Hematopoietic multipotent progenitor cell (in vitro differentiated cells): ENCODE measurements at places on chromosomes 13 and 19.

DNA sequence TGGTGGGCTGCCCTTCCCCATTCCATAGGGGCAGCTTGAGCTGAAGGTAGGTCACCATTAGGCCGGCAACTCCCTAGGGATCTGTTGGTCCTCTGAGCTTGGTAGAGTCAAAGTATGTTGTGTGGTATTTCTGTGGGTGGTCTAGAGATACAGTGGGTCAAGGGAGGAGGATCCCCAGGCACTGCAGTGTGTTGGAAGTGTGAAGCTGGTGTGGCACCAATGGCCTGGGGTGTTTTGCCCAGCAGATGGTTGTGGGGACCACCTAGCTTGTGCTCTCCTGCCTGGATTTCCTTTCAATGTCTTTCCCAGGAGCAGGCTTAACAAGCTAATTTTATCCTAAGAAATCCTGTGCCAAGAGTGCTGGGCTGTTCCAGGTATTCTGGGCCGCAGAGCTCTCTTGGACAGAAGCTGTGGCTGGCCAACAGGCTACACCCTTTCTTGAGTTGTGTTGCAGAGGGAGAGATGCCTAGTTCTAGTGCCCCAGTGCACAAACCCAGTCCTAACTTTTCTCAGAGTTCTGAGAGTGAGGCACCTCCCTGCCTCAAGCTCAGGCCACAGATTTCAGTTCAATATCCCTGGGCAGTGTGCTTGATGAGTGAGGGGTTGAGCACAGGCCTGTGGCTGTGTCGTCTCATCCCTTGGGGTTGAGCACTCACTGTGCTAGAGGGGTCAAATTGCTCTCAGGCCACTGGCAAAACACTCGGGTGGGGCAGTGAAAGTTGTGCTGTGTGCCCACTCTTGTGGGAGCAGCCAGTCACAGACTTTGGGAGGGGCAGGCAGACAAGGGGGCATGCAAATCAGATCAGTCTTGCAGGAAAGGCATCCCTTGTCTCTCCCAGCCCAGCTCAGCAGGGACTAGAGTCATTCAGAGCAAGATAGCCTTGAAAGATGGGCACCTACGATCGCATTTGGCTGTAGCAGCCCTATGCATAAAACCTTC lies 1806.1 kb upstream of the MIR17HG start:
- no peak for DNase-seq

DNA sequence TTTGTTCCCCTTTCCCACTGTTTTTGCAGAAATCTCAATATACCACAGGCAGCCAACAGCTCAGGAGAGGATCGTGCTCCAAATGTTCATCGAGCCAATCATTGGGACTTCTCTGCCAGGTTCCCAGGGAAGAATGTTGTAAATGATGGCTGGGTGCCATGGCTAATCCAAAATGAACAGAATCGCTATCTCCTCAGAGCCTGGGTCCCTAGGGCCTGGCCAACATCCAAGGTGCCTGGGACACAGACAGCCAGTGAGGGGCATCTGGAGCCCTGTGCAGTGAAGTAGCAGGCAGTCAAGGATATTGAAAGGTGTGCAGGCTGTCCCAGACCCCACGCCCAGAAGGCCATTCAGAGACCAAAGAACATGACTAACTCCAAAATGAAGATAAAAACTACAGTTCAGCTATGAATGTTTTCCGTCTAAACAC lies 37.8 kb downstream of the BRD4 start:
- DNase-seq: no peak

DNA sequence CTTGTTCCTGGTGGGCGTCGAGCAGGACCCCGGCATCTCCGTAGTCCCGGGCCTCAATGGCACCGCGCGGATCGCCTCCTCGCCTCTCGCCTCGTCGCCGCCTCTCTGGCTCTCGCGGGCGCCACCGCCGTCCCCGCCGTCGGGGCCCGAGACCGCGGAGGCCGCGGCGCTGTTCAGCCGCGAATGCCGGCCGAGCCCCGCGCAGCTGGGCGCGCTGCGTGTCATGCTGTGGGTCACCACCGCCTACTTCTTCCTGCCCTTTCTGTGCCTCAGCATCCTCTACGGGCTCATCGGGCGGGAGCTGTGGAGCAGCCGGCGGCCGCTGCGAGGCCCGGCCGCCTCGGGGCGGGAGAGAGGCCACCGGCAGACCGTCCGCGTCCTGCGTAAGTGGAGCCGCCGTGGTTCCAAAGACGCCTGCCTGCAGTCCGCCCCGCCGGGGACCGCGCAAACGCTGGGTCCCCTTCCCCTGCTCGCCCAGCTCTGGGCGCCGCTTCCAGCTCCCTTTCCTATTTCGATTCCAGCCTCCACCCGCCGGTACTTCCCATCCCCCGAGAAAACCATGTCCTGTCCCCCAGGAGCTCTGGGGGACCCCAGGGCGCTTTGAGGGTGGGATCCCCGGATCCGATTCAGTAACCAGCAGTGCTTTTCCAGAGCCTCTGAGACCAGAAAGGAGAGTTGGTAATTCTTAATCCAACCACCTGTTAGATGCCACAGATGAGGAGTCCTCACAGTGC lies 885 bp downstream of the MLNR start:
- no peak for DNase-seq

GRCh38 chr13:76213423-76213904 lies 577.3 kb downstream of the LMO7 start:
- DNase-seq: no peak

DNA sequence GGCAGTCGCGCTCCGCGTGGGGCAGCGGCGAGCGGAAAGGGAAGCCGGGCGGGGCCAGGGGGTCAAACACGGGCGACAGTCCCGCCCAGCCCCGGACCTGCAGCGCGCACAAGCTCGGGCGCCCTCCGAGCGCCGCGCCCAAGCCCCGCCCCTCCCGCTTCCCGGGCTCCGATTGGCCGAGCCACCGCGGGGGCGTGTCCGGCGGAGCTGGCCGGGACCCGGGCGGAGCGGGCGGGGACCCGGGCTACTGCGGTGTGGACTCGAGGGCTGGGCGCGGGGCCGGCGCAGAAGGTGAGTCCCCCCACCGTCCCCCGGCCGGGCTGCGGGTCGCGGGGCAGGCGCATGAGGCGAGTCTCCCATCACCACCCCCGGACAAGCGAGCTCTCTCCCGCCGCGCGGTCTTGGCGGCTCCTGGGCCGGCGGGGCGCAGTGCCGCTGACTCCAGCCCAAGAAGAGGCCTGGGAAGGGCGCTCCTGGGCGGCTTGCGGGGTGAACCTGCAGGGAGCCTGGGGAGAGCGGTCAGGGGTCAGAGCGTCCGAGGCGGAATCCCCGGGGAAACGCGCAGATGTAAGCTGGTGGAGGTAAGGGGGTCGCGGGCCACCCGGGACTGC lies at the start of gene PLEKHF1:
TSS of gene PLEKHF1 (plus strand) at position 247 of the 611 bp plus-strand sequence. CDS start 8,379 bp downstream, outside the sequence.
- peak; percentile 75 for DNase-seq

DNA sequence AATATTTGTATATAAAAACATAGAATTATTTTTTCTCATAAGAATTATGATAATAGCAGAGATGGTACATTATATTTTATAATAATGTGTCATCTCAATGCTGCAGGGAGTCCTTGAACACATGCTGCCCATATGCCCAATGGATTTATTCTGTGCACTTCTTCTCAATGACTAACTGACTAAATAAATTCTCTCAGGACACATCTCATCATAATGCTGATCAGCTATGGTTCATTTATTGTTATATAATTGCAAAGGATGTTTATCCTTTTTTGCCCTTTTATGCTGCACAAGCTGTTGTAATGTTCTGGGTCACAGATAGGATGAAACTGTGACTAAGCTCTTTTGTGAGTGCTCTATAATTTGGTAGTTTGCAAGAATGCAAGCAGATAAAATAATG lies 1273.3 kb upstream of the ATXN8OS start:
- DNase-seq: no peak

GRCh38 chr19:13637664-13638063 lies 126.7 kb upstream of the MRI1 start:
- no peak for DNase-seq

DNA sequence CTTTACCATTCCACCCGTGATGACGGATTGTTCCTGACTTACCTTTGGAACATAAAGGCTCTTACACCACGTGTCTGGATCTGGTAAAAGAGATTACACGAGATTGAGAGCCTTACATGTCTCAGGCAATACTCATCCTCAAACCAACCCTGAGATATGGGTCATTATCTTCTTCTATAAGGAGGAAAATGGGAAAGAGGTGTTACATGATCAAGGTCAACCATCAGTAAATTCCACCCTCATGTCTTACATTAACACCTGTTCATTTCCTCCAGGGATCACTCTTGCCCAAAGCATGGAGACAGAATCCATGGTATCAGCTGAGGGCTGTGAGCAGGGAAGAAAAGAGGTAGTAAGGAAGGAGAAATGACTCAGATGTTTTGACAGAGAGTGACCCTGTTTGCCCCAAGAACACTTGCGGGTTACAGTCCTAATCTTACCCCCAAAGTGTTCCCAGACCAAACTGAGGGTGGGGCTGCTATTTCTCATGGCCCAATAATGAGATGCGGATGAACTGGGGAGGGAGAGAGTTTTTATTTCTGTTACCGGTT lies 19.6 kb downstream of the LILRB4 start:
- no peak for DNase-seq

- no peak for DNase-seq
Observed at GRCh38 chr19:35767288-35768081, 7.9 kb upstream of the ARHGAP33 start.

- DNase-seq: peak; percentile 87
Observed at GRCh38 chr19:4803736-4804695, 12.5 kb downstream of the FEM1A start.

- no peak for DNase-seq
Observed at GRCh38 chr13:21333186-21333585, 125.9 kb downstream of the ZDHHC20 start.

DNA sequence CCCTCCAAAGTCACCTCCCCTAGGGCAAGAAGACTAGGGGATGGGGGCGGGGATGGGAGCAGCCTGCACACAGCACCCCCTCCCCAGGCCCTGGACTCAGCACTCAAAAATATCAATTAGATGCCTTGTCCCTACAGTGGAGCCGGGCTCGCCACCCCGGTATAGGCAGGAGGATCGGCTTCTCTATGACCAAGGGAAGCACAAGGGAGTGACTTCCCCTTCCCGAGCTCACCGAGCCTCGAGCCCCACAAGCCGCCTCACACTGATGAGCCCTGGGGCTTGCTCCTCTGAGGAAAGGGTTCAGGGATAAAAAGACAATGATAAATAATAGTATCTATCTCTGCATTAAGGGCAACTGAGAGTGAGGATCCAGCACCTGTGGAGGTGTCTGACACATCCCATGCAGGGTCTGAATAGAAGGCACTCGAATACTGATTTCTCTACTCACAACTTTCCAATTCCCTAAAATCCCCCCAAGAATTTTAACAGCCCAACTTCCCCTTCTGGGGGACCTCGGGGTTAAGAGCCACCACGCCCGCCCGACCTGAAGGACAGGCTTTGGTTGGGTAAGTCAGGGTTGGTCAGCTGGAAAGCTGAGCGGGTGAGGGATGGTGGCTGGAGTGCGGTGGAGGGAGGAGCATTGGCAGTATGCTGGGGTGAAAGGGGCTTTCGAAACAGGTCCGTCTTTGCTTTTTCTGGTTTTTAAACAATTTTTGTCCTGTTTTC lies 51.3 kb downstream of the STK24 start:
- no peak for DNase-seq

GRCh38 chr13:39965309-39965708 lies 309.8 kb downstream of the COG6 start:
- DNase-seq: no peak

- DNase-seq: no peak
Observed at GRCh38 chr19:16874250-16874977, 14.4 kb upstream of the F2RL3 start.

- no peak for DNase-seq
Observed at GRCh38 chr19:6464070-6464873, at the start of gene CRB3. CRB3 (plus strand) TSS chr19:6464271; CDS start chr19:6464702, 431 bp downstream.

- no peak for DNase-seq
Observed at GRCh38 chr13:23701636-23702035, 131.4 kb downstream of the TNFRSF19 start.

DNA sequence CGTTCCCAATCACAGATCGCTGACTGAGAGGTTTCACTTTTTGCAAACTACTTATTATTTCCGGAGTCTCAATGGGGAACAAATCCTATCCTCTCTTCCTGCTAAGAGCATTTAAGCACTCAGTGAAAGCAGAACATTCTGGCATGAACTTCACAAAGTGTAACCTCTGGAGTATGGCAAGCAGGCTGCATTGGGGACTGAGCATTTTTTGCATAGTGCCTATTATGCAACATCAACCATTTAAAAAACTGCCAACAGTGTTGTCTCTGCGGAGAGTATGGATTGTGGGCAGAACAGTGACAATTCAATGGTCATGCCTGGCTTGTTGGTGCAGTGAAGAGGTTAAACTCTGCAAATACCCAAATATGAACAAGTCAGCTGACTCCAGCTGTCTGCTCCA lies 484.6 kb downstream of the OLFM4 start:
- no peak for DNase-seq

DNA sequence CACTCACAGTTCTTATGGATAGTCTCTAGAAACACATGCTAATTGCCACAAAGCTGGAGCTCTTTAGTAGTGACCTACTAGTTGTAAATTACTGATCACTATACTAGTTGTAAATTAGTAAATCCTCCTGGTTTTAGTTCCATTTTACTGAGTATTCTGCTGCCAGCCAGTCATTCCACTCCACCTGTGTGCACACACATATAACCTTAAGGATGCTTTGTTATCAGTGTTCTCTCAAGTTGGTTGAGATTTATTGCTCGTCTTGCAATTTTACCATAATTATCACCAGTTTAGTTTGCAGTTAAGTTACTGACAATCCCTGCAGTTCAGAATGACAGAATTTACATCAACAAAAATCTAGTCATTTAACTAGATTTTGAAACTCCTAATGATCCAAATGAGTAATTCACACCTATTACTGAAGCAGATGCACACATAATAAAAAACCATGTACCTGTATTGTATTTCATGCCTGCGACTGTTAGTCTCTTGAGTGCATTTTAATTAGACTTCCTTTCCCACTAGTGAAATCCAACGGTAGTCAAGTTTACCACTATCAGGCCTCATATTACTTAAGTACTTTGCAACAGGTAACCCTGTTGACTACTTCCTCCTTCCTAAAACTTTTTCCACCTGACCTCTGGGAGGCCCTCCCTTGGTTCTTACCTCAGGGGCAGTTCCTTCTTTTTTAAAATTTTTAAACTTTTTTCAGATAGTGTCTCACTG lies 7.6 kb downstream of the TPT1 start:
- peak; percentile 24 for DNase-seq

- DNase-seq: no peak
Observed at GRCh38 chr13:106602178-106602577, 34.2 kb upstream of the ARGLU1 start.

- DNase-seq: no peak
Observed at GRCh38 chr19:24052811-24053210, 34.2 kb upstream of the ZNF254 start.

- no peak for DNase-seq
Observed at GRCh38 chr19:6210721-6211600, 68.8 kb downstream of the MLLT1 start.

GRCh38 chr13:80237646-80238045 lies 103.3 kb downstream of the SPRY2 start:
- DNase-seq: no peak

DNA sequence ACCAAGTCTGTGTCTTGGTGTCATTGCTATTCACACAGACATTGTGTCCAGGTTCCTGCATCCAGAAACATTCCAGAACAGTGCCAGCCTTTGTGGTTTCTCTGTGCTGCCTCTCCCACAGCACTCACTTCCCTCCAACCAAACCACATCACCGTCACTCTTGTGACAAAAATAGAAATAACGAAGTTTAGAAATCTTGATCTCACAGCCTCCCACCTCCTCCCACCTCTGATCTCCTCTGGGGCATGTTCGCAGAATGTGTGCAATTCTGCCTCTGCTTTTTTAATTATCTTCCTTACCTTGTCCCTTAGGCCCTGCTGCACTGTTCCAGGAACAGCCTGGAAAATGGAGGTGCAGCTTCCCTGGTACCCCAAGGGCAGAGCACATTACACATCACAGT lies 8.7 kb upstream of the SERPINE3 start:
- DNase-seq: peak; percentile 82
